Adipose tissue (tissue), 3 donors: ENCODE measurements at places on chromosomes 2 and 18. TPM values are rescaled to one million over a fixed set of nuclear protein-coding genes. Genes with fewer than 3 reads are reported as not detected.

GLI2 gene
- 1.3 TPM for polyA plus RNA-seq

KLHL41 gene
- 0.45 TPM for polyA plus RNA-seq

HTR2B gene
- polyA plus RNA-seq: 0.12 TPM

GALM gene
- 6.7 TPM for polyA plus RNA-seq

CACNB4 gene
- 0.21 TPM for polyA plus RNA-seq

CCDC121 gene
- polyA plus RNA-seq: 4.7 TPM

DSG4 gene
- polyA plus RNA-seq: 0.01 TPM

PROKR1 gene
- polyA plus RNA-seq: 0.56 TPM

FEV gene
- polyA plus RNA-seq: 0.09 TPM

ATG4B gene
- polyA plus RNA-seq: 29.5 TPM

ALPG gene
- polyA plus RNA-seq: not detected

CD207 gene
- polyA plus RNA-seq: 0.22 TPM

FAM228A gene
- 5.6 TPM for polyA plus RNA-seq

TRPM8 gene
- polyA plus RNA-seq: 0.12 TPM

SMIM21 gene
- polyA plus RNA-seq: not detected
